Fibroblast of skin of right quadriceps (primary cell): ENCODE measurements at places on chromosomes 7 and 10.

- no peak for DNase-seq
Measured at GRCh38 chr7:4265676-4266075, 416.4 kb upstream of the FOXK1 start.

GRCh38 chr10:31288001-31288400 is 31.0 kb upstream of the ZEB1 start:
- DNase-seq: peak; percentile 41

DNA sequence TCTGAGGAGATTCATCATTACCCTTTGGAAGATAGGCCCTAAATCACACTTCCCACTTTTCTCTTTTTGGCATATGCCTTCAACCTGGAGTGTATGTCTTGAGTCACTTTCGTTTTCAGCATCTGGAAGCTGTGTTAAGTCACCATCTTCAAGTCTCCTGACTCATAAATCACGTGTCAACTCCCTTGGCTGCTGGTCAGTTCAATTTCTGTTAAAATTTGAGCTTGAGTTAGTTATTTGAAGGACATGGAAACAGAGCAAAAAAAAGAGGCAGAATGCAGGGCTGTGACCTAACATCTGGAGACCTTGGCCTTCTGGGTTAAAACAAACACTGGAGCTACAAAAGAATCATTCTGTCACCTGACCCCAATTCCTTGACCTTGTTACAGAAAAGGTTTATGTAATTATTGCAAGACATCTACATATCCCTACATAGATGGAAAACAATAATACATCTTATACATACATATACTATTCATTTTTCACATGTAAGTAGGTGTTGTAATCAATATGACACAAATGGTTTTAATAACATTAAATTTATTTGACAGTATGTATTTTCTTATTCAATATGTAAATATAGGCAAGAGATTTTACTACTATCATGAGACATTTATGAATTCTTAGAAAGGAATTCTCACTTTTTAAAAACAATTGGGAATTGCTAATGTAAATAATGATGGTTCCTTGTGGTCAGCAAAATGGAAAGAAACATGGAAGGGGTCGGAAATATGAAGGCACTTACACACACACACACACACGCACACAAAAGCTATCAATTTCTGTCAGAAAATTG is 169.7 kb upstream of the PHYHIPL start:
- DNase-seq: peak; percentile 61

- no peak for DNase-seq
Measured at GRCh38 chr10:61217851-61218565, 235.2 kb downstream of the TMEM26 start.

DNA sequence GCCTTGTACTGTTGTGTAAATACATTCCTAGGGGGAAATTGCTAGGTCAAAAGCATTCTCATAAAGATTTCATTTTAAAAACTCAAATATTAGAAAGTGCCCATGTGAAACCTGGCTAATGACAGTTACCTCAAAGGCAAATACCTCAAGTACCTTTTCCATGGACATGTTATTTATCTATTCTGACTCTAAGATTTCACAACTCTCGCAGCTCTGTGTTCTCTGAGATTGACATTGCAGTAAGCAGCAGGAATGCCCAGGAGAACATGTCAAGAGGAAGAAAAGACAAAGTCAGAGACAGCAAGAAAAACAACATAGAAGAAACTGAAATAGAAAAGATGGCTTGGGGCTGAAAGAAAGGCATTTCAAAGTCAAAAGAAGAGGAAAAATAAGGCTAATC is 187.4 kb downstream of the CYP26A1 start:
- DNase-seq: no peak

- DNase-seq: no peak
Measured at GRCh38 chr10:88045656-88046415, 182.4 kb downstream of the PTEN start.

GRCh38 chr7:151257990-151258389 is 9.5 kb upstream of the SMARCD3 start:
- no peak for DNase-seq

DNA sequence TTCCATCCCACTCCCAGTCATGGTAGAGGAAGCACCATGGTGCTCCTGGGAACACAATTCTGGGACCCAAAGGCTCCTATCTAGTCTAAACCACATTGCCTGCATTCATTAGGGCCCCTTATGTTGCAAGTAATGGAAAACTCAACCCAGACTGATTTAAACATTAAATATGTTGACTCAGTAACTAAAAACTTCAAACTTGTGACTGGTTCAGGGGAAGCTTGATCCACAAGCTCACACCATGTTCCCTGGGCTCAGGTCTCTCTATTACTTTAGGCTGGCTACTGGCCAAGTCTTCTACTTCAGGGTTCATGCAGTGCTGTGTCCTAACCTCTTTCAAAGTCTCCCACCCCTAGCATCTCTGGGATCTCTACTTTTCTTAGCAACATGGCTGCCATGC is 13.1 kb downstream of the WNT16 start:
- peak; percentile 32 for DNase-seq

- no peak for DNase-seq
Measured at GRCh38 chr7:32071466-32072091, 1.4 kb upstream of the PDE1C start.

DNA sequence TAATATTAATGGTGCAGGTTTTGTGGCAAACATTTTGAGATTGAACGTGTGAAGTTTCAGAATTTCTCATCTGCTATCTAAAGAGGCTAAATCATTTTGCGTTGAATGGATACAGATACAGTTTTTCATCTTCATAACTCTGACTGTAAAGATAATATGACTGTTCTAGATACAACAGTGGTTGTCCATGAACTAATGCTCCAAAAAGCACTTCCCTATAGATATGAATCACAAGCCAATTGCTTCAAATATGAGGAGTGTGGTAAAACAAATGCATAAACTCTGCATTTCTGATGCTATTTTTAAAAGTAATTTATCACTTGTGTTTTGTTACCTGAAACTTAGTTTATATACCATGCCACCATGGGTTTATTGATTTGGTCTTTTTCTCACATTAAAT is 750.1 kb downstream of the MAGI2 start:
- peak; percentile 47 for DNase-seq

DNA sequence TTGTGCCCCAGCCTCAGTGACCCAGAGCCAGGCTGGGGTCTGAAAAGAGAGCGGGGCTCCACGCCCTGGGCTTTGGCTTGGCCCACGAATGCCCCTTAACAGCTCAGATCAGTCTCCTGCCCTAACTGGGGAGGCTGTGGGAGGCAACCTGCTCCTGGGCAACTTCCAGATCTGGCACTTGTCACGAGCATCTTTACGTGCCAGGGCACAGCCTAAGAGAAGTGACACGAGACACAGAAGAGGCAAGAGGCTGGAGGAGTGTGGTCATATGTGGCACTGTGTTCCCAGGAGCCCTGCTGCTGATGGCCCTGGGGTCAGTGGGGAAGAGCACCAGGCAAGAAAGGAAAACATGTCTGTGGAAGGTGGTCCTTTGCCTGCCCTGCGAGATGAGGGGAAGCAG is 97.8 kb upstream of the BTBD16 start:
- no peak for DNase-seq

DNA sequence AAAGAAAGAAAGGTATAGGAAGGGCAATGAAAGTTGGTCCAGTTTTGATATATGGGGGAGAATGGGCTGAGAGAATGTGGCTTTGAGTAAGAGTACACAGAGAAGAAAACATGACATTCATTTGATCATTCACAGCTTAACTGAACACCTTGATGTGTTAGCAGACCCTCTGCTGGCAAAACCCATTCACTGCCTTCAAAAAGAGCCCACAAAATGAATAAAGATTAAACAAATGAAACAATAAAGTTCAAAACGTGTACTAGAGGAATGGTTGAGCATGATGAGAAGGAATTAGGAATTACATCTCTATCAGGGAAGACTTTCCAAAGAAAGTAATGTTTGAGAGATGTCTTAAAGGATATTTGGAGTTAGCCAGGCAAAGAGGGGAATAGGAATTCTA is 2.1 kb downstream of the WEE2 start:
- DNase-seq: no peak

- no peak for DNase-seq
Measured at GRCh38 chr7:1818575-1819258, 148.6 kb downstream of the ELFN1 start.

- DNase-seq: no peak
Measured at GRCh38 chr10:22705527-22705926, 8.9 kb downstream of the PIP4K2A start.

- no peak for DNase-seq
Measured at GRCh38 chr10:87551326-87551725, 46.6 kb downstream of the MINPP1 start.

DNA sequence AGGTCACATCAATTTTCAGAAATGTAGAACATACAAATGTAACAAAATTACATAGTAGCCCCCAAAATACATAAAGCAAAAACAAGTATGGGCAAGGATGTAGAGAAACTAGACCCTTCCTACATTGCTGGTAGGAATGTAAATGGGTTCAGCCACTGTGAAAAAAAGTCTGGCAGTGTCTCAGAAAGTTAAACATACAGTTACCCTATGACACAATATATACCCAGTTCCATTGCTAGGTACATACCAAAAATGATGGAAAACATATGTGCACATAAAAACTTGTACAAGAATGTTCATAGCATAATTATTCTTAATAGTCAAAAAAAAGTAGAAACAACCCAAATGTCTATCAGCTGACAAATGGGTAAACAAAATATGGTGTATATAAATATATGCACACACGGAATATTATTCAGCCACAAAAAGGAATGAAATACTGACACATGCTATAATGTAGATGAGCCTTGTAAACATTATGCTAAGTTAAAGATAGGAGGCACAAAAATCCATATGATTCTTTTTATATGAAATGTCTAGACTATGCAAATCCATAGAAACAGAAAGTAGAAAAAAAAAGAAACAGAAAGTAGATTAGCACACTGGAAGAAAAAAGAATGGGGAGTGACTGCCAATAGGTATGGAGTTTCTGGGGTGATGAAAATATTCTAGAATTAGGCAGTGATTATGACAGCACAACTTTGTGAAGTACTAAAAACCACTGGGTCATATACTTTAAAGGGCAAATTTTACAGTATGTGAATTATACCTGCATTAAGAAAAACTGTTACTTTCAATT is 13.5 kb downstream of the HERPUD2 start:
- DNase-seq: peak; percentile 48

GRCh38 chr10:29120216-29120615 is 168.7 kb upstream of the LYZL1 start:
- peak; percentile 37 for DNase-seq

DNA sequence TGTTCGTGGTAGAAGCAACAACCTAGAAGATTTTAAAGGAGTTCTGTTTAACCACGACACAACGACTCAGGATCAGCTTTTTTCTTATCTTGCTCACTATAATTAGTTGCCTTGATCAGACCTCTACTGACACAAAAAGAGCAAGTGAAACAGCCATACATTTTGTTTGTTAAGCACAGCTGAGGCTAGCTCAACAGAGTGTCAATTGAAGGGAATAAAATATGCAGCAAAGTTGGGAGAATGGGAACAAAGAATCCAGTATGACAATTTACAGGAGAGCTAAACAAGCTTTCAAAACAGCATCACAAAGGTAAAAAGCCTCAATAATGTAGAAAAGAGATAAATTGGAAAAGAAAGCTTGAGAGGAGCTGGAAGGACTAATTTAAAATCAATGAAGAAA is 40.5 kb upstream of the HERPUD2 start:
- DNase-seq: no peak

DNA sequence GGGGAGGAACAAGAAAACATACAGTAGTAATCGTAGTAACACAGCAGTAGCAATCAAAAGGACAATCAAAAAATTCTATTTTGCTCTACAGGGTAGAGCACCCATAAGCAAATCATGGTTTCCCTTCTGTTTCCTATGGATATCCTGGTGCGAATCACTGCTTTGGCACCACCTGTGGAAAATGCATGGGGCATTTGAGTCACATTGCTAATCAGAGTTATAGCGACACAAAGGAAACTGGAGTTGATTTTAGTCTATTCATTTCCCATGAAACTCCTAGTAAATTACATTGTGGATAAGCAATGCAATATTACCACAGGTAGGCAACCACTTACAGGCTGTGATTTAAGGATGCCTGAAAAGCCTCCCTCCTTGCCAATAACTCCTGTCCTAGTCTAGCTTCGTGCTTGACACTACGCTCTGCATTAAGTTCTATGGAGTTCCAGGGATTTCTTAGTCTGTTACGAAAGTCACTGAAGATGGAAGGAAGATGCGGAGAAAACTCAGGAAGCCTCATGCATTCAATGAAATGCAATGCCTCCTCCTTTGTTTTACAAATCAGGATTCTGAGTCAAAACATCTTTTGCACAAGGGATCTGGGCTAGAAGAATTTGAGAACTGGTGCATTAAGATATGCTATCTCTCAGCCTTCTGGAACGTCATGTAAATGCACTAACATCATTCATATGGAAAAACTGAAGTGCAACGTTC is 188.4 kb downstream of the DGKI start:
- DNase-seq: no peak

DNA sequence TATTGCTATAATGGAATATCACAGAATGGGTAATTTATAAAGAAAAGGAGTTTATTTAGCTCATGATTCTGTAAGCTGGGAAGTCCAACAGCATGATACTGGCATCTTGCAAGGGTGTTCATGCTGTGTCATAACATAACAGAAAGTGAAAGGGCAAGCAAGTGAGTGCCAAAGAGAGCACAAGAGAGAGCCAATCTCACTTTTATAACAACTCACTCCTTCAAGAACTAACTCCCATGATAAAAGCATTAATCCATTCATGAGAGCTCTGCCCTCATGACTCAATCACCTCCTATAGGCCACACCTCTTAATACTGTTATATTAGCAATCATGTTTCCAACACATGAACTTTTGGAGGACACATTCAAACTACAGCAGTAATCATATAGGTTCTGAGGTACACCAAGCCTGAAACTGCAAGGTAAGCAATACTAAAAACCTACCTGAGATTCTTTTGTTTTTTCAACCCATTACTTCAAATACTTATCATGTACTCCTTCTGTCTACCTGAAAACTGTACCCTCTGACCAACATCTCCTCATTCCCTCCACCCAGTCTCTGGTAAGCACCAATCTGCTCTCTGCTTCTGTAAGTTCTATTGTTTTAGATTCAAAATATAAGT is 219.7 kb downstream of the MTERF1 start:
- DNase-seq: no peak

DNA sequence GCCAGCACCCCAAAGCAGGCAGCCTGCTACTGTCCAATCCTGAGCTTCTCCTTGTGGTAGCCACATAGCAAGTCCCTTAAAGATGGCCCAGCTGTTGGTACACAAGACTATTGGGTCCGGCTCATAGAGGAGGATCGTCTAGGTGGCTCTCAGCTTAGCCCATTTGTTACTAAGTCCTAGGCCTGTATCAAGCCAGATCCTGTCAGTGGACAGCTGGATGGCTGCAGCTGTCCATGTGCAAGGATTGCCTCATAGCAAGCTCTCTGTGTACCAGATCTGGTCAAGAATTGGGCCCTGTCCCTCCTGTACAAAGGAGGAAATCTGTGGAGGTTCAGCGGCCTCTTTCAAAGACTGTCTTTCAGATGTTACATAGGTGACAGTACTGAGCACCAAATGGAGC is 12.2 kb upstream of the TMEM168 start:
- no peak for DNase-seq

- DNase-seq: no peak
Measured at GRCh38 chr10:130618647-130619046, 482.5 kb downstream of the GLRX3 start.

GRCh38 chr7:32892521-32893206 is 1.1 kb upstream of the KBTBD2 start:
- DNase-seq: peak; percentile 83

- peak; percentile 92 for DNase-seq
Measured at GRCh38 chr10:24008164-24009091, 200.5 kb upstream of the KIAA1217 start.
